ENCODE measurements at places on chromosomes 7 and 10.

- no peak for DNase-seq
These were observed 50.8 kb downstream of the FAM53B start for GRCh38 chr10:124693396-124693795.

- DNase-seq, result no peak
These were observed 8.3 kb downstream of the DYNC1I1 start for GRCh38 chr7:95780665-95781064.

- DNase-seq, result no peak
These were observed 209.9 kb downstream of the GFRA1 start for GRCh38 chr10:116063107-116063506.

DNA sequence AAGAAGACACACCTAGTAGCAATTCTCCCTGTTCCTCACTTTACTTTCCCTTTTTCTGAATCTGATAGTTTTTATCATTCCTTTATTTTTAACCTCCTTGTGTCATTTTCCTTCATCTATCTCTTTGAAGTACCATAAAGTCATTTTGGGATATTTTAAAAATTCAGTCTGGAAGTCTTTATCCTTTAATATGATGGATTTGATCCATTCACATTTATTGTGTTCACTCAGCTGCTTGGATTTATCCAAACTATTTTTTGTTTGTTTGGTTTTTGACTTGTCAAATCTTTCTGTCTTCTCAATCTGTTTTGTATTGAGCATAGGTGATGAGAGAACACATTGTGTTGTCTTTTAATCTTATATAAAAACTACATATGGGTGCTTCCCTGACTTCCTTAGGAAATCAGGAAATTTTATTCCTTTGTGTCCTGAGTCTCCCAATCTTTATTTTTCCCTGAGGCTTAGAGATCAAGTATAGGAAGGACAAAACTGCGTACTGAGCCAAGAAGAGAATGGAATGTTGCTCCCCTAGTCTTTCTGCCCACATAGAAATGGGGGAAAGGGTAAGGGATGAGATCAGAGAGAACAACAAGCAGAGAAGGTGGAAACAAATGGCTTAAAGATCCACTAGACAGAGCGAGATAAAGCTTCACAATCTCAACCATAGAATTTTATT, 132.7 kb upstream of the HABP2 start:
- no peak for DNase-seq

DNA sequence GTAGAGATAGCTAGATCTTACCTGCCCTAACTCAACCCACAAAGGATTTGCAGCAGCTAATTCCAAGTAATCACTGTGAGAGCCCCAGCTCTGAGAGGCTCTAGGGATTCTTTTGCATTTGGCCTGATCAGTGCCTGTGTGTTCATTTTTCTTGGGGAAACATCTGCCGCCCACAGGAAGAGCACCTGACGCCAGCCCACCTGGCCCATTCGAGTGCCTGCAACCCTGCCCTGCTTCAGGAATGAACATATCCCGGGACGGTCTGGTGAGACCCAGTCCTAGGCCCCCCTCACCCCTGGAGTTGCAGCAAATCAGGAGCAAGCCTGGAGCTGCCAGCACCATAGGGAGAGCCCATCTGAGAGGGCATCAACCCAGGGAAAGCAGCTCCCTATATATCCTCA, 38.8 kb downstream of the GSDME start:
- DNase-seq, result no peak

GRCh38 chr10:54962134-54962900, 161.3 kb upstream of the PCDH15 start:
- DNase-seq, result no peak

DNA sequence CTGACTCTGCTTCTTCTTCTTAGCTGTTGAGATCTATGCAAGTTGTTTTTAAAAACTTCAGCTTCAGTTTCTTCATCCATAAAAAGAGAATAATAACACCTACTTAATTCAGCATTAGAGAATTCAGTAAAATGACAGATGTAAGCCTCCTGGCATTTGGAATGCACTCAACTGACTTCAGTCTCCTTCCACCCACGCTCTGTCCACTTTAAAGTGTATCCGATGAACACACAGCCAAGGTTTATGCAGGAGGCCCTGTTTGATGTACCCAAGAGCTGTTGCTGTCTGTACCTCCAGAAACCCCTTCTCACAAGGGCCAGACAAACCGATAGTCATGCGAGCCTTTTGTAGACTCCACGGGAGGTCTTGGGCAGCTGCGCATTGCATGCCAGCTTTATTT, 27.1 kb upstream of the SLC35B4 start:
- DNase-seq, result no peak

GRCh38 chr10:75470901-75471300, 39.5 kb downstream of the LRMDA start:
- DNase-seq, result peak; percentile 68

- DNase-seq, result no peak
These were observed 213.3 kb downstream of the CUX1 start for GRCh38 chr7:102030696-102031095.

DNA sequence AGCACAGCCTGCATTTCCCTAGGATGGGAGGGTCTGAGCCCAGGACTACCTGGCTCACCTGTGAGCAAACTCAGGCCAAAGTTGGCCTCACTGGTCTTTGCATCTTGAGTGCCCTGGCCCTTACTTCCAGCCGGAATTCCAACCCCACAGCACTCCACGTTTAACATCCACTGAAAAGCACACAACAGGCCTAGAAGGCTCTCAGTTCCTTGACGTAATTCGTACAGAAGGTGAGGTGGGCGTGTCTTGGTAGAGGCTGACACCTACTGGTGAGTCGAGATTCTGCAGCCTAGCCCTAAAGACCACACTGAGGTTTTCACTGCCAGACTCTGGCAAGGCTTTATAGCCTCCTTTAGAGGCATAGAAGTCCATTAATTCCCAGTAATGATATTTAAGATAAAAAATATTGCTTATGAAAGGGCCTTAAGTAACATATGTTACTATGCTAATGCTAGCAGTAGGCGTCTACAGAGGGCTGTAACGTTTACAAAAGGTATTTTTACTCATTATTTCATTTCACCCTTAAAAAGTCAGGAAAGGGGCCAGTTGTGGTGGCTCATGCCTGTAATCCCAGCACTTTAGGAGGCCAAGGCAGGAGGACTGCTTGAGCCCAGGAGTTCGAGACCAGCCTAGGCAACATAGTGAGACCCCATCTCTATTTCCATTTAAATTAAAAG, 95.8 kb downstream of the HIP1 start:
- peak; percentile 59 for DNase-seq

GRCh38 chr10:17790651-17791050, 18.5 kb upstream of the MRC1 start:
- DNase-seq, result peak; percentile 21

DNA sequence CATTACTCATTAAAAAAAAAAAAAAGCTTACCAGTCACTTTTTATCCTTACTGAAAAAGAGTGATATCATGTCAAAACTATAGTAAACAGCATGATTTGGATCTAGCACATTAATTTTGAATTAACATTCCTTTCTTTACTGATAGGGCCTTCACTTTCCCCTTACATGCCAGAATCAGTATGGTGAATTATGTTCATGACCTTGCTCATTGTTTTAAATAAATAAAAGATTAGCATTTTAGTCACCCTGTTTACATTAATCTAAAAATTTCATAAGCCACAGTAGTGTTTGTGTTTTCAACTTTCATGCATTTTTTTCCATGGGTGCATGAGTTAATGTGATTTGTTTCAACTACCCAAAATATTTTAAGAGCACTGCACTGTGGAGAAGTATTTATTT, 160.8 kb downstream of the TFEC start:
- no peak for DNase-seq

DNA sequence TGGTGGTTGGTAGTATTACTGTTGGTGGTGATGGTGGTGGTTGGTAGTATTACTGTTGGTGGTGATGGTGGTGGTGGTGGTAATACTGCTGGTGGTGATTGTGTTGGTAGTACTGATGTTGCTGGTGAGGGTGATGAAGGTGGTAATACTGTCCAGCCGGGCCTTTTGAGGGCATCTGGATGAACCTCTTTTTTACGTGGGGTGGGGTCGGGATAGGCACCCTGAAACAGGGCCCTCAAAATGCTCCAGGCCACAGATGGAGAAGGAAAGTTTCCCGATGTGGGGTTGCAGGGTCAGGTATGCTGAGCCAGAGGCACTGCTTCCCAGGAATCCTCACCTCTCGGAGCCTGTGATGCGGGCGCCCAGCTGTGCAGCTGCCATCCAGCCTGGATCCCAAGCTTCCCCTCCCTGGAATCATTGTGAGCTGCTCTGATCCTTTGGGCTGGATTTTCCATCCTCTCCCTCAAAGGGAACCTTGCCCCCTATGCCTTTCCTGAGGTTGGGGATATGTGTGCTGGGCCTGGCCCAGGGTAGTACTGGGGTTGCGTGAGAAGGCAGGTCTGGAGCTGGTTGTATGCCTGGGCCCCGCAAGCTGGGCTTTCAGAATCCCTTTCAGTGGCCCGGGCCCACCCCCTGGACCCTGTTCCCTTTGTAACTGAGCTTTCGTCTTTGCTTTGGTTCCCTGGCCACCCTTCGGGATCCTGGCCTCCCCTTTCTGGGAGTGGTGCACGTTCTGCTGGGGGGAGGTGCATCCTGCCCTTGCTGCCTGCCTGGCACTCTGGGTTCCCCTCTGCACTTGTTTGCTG, 43.3 kb downstream of the DOCK1 start:
- no peak for DNase-seq

GRCh38 chr10:60942134-60942787, 1.7 kb downstream of the RHOBTB1 start:
- no peak for DNase-seq

GRCh38 chr7:26784118-26784517, 80.3 kb downstream of the SKAP2 start:
- no peak for DNase-seq

DNA sequence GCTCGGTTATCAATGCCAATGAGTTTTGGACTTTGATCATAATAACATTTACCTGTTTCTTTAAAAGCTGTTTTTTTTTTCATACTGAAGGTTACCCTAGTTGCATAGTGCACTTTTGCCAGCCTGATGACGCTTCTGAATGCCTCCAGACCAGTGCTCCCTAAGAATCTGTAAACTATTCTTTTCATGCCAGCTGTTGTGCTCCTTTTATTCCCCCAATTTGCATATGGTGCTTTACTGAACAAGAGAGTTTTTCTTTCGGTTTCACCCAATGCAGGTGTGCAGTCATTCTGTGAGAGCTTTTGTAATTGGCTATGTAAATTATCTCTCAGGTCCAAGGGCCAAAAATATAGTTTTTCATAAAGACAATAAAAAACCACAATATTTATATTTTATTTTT, 48.1 kb upstream of the GLCCI1 start:
- DNase-seq, result no peak

DNA sequence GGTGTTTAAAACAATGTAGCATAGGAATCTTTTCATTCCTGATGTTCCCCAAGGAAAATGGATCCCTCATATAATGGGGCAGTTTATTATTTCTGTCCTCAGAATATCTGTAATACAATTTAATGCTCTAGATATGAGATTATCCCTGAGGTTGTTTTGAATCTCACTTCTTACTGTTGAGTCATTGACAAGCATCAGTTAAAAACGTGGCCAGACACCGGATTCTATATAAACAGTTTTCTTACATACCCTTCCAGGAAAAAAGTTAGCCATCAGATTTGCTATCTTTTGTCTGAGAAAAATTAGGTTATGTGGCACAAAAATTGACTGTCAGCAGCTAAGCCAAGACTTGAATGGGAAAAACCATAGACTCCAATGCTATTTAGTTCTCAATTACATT, 539.8 kb upstream of the CELF2 start:
- DNase-seq, result no peak

DNA sequence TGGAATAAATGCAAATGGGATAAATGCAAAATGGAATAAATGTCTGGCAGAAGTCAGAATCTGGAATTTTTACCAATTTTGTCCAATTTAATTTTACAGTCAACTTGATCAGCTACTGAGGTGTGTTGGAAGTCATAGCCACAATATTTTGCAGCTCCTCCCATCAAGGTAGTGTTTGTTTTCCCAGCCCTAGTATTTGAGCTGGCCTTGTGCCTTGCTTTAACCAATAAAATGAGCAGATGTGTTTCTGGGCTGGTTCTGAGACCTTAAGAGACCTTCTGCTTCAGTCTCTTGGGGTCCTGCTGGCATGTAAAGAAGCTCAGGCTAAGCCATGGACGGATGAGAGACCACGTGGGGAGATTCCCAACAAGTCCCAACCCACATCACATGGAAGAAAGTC, 42.7 kb upstream of the RSBN1L start:
- no peak for DNase-seq

GRCh38 chr10:103673606-103674005, 180.1 kb downstream of the NEURL1 start:
- DNase-seq, result no peak

- DNase-seq, result no peak
These were observed 9.2 kb upstream of the LRRN3 start for GRCh38 chr7:111081546-111082267.

GRCh38 chr10:102832987-102833386, 4.2 kb downstream of the CYP17A1 start:
- peak; percentile 67 for DNase-seq

DNA sequence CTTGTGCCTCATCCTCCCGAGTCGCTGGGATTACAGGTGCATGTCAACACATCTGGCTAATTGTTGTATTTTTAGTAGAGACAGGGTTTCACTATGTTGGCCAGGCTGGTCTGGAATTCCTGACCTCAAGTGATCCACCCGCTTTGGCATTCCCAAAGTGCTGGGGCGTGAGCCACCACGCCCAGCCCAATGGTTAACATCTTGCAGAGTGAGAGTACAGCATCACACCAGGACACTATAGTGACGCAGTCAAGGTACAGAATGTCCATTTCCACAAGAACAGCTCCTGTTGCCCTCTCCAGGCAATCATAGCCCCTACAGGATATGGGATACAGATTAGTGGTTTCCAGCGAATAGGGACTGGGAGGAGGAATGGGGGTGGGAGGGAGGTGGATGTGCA, 34.0 kb downstream of the MYO1G start:
- no peak for DNase-seq

GRCh38 chr10:7146189-7146588, 264.6 kb downstream of the SFMBT2 start:
- DNase-seq, result no peak

- no peak for DNase-seq
These were observed 129.5 kb downstream of the GRM8 start for GRCh38 chr7:127123220-127123619.

- peak; percentile 32 for DNase-seq
These were observed 36.0 kb downstream of the C10orf143 start for GRCh38 chr10:130074639-130075038.

GRCh38 chr10:132254841-132255240, 52.9 kb downstream of the STK32C start:
- DNase-seq, result no peak

- no peak for DNase-seq
These were observed 62.7 kb downstream of the SEMA3E start for GRCh38 chr7:83586281-83586680.

DNA sequence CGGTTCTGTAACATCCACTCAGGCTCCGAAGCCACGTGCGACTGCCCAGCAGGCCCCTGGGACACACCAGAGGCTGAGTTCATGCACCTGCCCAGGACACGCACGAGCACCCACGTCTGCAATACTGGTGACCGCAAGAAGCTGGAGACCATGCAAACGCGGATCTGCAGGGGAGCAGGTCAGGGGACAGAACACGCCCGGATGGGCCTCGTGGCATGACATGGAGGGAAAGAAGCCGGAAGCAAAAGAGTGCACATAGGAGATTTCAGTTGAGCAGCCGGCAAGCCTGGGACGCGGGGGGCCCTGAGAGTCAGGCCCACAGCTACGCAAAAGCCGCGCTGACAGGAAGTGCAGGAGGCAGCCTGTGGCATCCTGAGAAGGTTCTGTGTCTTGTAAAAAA, 73.7 kb downstream of the FOXL3 start:
- no peak for DNase-seq
